CD4-positive, alpha-beta memory T cell (primary cell): ENCODE measurements at places on chromosomes 13 and 19.

- peak; percentile 45 for DNase-seq
Measured at GRCh38 chr13:49214917-49215376, 5.2 kb upstream of the MLNR start.

DNA sequence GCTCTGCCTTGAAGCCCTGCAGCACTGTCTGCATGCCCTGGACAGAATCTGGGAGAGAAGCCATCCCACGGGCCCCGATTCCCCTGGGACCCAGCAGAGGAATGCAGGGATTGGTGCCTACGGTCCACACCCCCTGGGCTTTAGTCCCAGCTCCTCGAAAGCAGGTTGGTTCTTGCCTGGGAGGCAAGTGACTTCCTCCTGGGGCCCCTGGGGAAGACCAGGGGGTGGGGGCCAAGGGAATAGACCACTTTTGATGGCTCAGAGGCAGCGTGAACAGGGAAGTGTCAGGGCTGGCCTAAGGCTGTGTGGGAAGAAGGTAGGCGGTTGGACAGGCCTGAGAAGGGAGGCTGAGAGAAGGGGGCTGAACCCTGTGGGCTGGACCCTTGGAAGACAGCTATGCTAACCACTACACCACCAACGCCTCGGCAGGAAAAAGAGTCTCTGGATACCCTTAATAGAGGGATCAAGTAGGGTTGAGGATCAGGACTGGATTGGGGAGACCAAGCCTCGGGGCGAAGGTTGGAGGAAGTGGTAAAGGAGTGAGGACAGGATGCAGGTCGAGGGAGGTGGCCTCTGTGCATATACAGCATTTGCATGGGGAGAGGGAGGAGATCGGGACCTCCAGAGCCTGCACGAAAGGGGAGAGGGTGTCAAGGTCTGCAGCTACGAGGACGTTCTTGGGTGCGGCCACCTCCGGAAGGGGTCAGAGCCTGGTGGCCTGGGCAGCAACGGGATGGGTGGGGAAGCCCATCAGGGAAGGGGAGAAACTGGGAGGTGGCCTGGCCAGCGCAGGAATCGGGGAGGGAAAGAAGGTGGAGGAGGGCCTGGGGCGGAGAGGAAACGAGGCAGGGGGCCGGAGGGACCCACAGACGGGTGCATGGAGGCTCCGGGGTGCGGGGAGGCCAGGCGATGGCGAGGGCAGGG lies 709 bp downstream of the DPP9 start:
- peak; percentile 16 for DNase-seq

GRCh38 chr19:3276341-3276799 lies 51.9 kb downstream of the CELF5 start:
- DNase-seq = no peak

- DNase-seq = no peak
Measured at GRCh38 chr19:6209233-6209632, 70.5 kb downstream of the MLLT1 start.

DNA sequence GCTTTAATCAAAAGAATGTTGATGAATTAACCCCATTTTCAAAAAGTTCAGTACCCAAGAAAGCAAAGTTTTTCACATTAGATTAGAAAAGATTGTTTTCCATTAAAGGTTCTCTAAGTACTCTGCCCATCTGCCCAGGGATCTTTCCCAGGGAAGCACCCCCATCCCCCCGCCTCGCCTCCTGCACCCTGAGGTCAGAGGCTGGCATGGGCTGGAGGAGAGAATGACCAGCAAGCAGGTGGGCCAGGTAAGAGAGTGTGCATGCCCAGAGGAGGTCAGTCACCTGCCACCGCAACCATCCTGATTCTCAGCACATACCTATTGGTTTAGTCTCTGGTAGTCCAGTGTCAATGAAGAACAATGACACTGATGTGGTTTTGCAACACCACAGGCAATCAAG lies 279.4 kb upstream of the ZNF507 start:
- no peak for DNase-seq

DNA sequence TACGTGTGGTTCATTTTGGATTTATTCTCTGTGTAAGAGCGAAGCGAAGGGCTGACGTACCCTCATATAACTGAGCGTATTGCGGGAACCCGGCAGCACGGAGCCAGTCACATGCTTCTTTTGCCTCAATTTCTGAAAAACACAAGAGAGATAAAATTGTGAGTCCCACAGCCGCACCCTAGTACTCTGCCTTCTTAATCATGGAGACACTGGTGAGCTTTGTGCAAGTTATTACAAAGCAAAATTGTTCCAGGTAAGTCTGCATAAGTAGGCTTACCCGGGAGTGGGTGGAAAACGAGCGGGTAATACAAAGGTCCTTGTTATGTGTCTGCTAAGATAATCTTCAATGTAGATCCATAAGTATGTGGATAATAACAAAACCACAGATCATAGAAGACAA lies 118.1 kb downstream of the STARD13 start:
- no peak for DNase-seq

DNA sequence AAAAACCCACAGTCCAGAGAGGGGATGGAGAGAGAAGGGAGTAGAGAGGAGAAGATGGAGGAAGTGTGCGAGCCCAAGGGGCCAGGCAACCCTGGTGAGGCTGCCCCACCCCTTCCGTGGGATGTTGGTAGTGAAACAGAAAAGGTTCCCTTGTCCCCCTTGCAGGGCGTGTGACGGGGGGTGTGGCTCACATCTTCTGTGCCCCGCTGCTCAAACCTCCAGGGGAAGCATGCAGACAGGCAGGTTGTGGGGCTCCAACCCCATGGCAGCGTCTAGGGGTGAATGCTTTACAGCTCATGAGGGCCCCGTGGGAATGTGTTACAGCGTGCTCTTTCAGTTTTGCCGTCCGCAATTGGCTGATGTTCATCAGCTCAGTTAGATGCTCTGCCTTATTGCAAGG lies 14.7 kb upstream of the EVI5L start:
- DNase-seq = no peak

DNA sequence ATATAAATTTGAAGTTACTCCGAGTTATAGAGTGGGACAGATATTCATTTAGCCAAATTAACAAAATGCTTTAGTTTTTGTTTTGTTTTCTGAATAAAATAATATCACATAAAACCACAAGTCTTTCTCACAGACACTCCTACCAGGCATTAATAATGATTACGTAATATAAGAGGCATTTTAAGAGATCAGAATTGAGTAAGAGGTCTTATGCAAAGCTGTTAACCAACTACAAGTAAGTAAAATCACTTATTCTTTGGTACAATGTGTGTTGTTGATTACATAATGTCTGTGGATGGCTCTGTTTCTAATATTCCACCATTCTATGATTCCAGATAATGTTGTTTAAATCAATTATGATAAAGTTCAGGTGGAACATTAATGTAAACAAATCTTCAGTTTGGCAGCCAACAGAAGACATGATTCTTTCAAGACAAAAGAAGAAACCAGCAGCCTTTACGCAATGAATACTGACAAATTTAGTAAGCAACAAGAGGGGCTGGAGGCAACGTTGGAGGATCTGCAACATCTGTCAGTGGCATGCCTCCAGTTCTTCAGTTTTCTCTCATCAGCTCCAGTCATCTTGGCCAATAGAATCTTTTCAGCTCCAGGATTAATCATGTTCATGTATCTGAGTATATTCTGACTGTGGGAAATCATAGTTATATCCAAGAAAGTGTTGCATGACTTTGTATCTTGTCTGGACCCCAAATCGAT lies 403.8 kb downstream of the SLITRK5 start:
- no peak for DNase-seq

GRCh38 chr19:13588957-13589833 lies 82.9 kb upstream of the CACNA1A start:
- DNase-seq = peak; percentile 77

GRCh38 chr13:108917581-108917980 lies 288.2 kb downstream of the MYO16 start:
- DNase-seq = no peak
